ENCODE measurements at places on chromosomes 7 and 10.

DNA sequence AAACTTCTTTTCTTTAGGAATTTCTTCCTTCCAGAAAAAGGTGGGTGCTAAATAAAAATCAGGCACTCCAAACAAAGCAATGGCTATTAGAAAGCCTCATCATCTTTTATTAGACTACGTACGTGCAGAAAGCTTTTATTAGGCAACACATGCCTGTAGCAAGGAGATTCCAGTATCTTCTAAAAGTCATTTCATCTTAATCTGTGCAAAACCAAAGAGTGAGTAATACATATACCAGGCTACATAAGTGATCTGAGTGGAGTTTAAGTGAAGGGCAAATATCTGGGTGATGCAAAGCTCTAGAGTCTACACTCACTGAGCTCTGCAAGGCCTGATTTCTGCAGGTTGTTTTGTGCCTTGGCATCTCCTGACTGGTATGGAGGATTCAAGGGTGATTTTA, 231.7 kb downstream of the ELMO1 start:
- no peak for DNase-seq

DNA sequence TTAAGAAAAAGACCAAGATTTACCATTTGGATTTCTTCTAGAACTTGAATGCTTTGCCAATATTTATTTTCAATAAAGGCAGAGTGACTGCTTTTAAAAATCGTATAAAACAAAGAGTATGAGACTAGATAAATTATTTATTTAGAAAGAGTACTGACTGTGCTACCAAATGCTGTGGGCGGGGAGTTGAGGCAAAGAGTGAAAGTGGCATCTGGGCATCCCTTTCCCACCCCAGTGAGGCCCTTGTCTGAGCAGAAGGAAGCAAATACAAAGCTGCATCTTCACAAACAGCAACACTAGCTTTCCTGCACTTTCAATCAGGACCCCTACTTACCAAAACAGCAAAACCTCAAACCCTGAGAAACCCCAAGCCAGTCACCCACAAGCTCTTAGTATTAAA, 34.9 kb downstream of the ITGB1 start:
- no peak for DNase-seq

DNA sequence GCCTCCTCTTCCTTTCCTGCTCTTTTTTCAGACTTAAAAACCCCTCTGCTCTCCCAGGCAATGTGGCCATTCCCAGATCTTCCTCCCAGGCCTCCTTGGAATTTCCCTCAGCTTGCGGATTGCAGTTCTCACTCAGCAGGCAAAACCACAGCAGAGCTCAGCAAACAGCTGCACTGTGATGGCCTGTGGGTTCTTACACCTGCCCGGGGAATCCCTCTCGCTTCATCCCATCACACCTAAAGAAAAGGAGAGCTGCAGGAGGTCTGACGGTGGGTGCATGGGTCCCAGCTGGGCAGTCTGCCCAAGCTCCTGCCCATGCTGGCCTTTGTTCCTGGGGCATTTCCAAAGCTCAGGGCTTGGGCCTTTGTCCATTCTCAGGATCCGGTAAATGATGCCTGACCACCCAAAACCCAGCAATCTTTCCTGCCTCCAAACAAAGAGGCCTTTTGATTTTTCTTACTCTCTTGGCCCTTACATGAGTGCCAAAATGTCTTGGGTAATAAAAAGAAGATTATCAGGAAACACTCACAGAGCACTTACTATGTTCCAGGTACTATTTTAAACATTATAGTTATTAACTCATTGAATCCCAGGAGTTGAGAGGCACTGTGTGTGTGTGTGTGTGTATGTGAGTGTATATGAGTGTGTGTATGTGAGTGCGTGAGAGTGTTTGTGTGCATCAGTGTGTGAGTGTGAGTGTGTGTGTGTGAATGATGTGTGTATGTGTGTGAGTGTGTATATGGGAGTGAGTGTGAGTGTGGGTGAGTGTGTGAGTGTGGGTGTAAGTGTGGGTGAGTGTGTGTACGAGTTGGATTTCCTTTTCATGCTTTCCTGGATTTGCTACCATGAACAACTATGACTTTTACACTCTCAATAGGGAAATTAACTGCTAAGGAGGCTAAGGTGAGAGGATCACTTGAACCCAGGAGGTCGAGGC, 64.5 kb upstream of the PODXL start:
- no peak for DNase-seq

- DNase-seq: no peak
These were observed 19.2 kb downstream of the ADAP1 start for GRCh38 chr7:935164-935873.

DNA sequence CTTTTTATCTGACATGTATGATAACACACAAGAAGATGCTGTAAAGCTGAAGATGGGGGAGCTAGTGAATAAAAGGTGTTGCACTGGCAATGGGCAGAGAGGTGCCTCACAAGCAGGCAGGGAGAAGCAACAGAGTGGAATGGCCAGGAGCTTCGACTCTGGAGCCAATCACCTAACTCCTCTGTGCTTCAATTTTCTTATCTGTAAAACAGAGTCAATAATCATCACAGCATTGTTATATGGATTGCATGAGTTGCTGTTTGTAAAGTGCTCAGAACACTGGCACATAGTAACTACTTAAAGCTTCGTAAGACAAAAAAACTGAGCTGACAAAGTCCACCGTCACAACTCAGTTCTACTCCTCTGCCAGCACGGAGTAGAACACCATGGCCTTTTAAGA, 254.2 kb upstream of the POM121L12 start:
- no peak for DNase-seq

DNA sequence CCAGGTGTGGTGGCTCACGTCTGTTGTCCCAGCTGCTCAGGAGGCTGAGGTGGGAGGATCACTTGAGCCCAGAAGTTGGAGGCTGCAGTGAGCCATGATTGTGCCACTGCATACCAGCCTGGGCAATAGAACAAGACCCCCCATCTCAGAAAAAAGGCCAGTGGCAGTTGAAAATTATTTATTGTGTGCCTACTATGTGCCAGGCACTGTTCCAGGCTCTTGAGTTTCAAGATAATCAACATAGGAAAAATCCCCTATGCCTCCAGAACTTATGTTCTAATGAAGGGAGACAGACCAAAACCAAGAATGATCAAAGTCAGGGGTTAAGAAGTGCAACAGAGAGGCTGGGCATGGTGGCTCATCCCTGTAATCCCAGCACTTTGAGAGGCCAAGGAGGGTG, 42.4 kb upstream of the LMTK2 start:
- no peak for DNase-seq

- no peak for DNase-seq
These were observed 165.0 kb downstream of the RGS10 start for GRCh38 chr10:119377451-119377957.

GRCh38 chr7:121832347-121832746, 40.6 kb upstream of the PTPRZ1 start:
- DNase-seq: no peak

GRCh38 chr7:112959276-112959675, 127.4 kb downstream of the GPR85 start:
- no peak for DNase-seq

DNA sequence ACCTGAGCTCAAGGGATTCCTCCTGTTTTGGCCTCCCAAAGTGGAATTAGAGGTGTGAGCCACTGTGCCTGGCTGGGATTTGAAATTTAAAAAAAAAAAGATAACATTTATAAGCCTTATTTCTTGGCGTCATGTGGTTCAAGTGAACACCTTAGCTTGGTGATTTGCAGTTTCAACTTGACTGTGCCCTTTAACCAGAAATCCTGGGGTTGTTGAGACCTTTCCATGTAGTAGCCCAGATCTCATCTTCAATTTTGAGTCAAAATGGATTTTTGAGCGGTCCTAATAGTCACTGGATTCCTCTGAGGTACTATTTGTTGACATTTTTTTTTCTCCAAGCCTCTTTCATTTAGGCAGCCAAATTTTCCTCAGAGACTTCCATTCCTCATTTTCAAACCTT, 29.5 kb upstream of the FBXW4 start:
- DNase-seq: no peak

GRCh38 chr7:133330085-133330484, 77.2 kb downstream of the EXOC4 start:
- DNase-seq: no peak

GRCh38 chr10:120574981-120575380, 118.0 kb downstream of the PLPP4 start:
- DNase-seq: no peak
